Muscle of arm (tissue), 14 donors: ENCODE measurements at places on chromosomes 6 and 20. TPM values are rescaled to one million over a fixed set of nuclear protein-coding genes. Genes with fewer than 3 reads are reported as not detected.

DNA sequence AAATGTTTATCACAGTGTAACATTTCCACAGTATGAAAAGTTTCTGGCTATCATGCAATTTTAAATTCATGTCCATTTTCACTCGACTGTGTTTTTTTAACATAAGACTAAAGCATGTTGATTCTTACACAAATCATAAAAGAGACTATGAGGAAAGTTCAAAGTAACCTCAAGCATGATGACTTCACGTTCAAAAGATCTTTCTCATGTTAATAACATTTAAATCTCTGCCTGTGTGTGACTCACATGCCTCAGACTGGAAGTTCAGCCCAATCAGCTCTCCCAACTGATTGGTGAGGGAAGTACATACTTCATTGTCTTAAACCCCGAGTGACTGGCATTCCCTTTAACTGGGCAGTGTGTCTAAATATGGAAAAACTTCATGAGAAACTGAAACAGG lies 37.4 kb downstream of the ATXN1 start:
- no peak for DNase-seq

Gene CST5
- polyA plus RNA-seq: not detected

- DNase-seq: no peak
Measured at GRCh38 chr6:146106532-146106931, 77.7 kb downstream of the GRM1 start.

DNA sequence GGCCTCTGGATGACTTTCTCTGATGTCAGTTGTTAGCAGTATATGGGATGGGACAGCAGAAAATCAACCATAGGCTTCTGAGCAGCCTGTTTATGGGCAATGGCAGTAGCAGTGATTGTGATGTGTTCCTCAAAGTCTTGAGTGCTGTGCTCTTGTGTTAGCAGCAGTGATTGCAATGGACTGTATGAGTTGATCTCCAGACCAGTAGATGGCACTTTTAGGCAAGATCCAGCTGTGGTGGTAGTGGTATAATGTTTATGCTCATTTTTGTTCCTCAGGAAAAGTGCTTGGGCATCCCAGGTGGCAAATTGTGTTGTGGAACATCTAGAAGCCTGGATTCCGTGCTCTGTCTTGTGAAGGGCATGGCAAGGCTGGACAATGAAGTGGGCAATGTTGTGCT lies 181.6 kb upstream of the SYNCRIP start:
- DNase-seq: no peak

- no peak for DNase-seq
Measured at GRCh38 chr6:153092082-153093013, 38.7 kb downstream of the RGS17 start.

Gene IP6K3
- 34.1 TPM for polyA plus RNA-seq

DNA sequence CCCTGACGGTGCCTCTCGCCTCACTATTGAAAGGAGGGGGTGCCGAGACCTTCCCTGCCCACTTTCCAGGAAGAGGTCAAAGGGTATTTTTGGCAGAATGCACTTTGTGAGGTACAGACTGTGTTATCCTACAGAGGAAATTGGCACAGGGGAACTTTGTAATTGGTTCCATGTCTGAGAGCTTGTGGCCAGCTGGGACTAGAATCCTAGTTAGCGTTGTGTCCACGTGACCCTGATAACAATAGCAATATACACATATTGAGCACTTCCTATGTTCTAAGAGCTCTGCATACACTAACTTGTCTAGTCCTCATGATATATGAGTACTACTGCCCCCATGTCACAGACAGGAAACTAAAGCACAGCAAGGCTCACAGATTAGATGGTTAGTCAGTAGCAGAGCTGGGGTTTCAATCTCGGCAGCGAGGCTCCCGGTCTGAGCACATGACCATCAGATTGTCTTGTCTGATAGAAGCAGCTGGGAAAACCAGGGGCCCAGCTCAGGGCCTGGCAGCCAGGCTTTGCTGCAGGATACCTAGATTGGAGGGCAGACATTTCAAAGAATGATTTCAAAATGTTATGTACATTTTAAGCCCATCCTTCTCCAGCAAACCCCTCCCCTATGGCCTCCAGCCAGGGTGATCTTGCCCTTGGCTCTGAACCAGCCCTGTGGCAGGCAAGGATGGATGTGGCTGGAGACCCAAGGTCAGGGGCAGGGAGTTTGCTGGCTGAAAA lies 1.4 kb downstream of the MAPK13 start:
- no peak for DNase-seq

- no peak for DNase-seq
Measured at GRCh38 chr6:152979116-152979515, 3.7 kb downstream of the FBXO5 start.

DNA sequence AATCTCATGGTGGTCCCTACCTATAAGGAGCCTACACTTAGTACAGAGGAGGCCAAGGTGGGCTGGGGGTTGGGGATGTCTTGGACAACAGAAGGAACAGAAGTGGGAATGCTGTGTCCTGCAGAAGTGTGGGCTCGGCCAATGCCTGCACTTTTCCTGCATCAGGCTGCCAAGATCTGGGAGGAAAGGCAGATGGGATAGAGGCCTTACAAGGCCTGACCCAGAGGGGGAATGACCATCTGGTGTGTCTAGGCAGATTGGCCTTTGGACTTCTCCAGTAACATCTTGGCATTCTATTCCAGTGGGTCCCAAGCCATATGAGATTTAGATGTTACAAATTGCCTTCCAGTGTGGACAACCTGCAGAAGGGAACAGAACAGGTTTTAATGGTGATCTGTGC lies 124.7 kb upstream of the GPR6 start:
- DNase-seq: no peak
